ENCODE measurements at places on chromosomes 3 and 15. TPM values are rescaled to one million over a fixed set of nuclear protein-coding genes. Genes with fewer than 3 reads are reported as not detected.

Gene TMIE
- total RNA-seq, result 0.38 TPM

Gene ITIH4
- total RNA-seq, result 1.2 TPM

DNA sequence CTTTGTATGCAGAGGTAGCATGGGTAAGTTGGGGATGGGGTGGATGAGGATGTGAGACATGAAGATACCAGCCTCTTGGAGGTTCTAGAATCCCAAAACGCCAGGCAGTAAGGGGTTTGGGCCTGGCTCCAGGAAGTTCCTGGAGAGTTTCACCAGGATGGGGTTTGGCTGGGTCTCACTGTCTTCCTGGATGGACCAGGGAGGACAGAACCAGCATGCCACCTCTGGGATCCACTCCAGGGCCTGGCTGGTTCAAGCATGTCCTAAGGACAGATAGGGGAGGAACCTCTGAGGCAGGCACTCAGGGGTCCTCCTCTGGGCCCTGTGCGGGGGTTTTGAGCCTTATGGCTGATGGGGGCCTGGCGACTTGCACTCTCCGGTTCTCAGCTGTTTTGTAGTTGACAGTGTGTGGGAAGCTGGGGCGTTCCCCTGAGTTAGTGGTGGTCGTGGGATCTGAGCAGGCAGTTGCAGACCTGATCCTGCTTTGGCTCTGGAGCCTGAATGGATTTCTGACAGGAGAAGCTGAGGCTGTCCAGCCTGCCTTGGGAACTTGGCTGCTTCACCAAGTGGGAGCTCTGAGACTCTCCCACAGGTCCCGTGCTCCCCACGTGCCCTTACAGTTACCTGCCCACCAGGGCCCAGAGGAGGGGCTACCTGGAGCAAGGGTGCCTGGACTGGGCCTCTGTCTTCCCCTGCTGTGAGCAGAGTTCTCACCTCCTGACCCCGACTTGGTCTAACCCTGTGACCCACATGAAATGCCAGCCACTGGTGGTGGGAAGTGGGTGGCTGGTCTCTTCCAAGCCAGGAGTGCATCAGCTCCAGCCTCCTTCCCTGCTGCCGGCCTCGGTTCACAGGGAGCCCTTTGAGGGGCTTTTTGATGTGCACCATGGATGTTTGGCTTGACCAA, 128.4 kb downstream of the EEFSEC start:
- no peak for DNase-seq

DNA sequence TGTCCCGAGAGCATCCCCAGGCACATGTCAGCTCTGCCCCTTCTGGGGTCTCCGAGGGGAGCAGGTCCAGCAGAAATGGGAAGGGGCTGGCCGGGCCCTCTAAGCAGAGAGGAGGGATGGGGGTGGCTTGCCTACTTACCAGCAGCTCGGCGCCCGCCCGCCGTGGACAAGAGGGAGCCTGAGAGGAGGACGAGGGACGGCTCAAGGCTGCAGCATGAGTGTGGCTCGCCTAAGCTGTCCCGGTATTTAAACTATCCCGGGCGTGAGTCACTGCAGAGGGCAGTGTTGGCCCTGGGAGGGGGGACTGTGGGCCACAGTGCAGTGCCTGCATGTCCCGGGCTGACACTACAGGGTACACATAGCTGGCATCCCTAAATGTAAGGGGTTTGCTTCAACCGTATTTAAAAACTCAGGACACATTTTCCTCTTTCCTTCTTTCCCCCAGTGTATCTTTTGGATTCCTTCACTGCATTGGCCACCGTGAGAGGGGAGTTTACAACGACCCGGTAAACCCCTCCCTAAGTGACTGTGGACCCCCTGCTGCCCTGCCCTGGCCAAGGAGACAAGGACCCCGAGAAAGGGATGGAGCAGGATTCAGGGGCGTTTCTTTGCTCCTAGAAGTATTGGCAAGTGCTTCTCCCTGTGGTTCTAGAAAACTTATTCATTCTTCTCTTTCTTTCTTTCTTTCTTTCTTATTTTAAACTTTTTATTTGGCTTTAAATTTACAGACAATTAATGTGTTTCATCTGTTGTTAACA, at the start of gene LRRC15:
Gene LRRC15, minus strand, starts transcription at position 222 of the 758 bp plus-strand sequence. CDS start 8,700 bp downstream, outside the sequence.
- DNase-seq, result no peak

DNA sequence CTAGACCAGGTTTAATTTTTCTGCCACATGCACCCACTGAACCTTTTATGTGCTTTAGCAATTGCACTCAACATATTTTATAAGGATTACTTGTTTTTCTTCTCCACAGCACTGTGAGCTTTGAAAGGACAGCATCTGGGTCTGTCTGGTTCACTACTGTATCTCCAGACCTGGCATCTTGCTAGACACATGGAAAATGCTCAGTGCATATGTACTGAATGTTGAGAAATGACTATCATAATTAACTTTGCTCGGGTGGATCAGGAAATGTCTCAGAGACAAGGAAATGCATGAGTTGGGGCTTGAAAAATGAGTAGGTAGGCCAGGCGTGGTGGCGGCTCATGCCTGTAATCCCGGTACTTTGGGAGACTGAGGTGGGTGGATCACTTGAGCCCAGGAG, 40.2 kb downstream of the DOCK3 start:
- no peak for DNase-seq

DNA sequence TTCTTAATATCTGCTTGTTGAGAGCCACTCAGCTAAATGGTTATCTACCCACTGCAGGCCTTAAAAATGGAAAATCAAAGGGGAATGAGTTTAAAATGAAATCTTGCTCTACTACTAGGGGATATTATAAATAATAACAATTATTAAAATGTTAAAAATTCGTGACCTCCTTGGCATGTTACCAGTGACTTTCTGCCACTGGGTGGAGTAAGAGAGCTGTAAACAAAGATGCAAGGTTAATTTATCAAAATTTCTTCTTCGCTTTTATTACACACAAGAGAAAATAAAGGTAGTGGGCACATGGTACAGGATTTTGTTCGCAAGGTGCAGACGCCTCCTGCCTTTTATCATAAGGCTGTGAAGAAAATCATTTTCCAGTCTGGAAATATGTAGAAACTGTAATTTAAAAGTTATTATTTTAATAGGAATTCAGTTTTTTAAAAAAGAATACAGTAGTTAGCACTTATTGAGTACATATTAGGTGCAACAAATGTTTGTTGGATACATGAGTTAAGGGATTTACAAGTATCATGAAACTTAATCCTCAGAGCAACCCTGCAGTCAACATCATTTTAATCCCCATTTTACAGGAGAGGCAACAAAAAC, 272.6 kb downstream of the SUCLG2 start:
- DNase-seq, result no peak

DNA sequence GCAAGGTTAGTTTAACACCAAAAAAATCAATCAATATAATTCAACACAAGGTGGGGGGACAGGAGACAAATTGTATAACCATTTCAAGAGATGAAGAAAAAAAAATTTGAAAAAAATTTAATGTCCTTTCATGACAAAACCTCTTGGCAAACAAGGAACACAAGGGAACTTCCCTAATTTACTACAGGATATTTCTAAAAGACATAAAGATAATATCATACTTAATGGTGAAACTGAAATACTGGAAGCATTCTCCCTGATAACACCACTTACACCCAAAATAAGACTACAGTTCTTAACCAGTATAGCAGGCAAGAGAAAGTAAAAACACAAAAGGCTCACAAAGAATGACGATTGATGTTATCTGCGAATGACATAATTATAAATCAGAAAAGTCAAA, 44.7 kb downstream of the IFT57 start:
- no peak for DNase-seq

DNA sequence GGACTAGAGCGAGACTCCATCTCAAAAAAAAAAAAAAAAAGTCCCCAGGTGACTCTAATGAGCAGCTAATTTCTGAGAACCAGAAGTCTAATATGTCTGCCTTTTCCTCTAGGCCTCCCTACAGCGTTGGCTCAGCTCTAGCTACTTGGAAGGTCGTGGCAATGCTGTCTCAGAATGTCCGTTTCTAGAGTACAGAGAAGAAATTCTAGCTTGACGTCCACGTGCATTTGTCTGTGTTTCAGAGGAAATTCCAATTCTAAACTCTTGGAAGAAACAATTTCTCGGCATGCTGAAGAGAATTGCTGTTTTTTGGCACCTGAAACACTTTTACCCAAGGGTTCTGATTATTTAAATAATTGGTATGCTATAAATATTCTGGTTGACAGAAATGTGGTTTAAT, 78.8 kb downstream of the SOX2 start:
- DNase-seq, result no peak

All from esophagus squamous epithelium (tissue), 5 donors.